ENCODE measurements at places on chromosomes 7 and 10. TPM values are rescaled to one million over a fixed set of nuclear protein-coding genes. Genes with fewer than 3 reads are reported as not detected.

FAM237B gene
- total RNA-seq, result not detected

DNA sequence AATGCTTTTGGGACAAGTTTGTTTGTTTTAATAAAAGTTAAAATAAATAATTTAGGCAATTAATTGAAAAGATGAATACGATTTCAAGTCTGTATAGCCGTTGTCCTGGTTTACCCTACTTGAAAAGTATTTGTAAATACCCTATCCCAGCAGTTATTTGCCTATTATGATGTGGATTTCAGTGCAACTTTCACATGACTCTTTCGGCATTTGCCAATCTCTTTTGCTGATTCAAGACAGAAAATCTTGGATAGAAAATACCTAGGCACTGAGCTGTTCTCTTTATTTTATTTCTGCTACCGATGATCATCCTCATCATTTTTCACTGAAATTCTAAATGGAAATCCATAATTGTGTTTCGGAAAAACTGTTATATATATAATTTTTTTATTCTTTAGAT, 125.9 kb upstream of the FZD8 start:
- DNase-seq, result no peak

DNA sequence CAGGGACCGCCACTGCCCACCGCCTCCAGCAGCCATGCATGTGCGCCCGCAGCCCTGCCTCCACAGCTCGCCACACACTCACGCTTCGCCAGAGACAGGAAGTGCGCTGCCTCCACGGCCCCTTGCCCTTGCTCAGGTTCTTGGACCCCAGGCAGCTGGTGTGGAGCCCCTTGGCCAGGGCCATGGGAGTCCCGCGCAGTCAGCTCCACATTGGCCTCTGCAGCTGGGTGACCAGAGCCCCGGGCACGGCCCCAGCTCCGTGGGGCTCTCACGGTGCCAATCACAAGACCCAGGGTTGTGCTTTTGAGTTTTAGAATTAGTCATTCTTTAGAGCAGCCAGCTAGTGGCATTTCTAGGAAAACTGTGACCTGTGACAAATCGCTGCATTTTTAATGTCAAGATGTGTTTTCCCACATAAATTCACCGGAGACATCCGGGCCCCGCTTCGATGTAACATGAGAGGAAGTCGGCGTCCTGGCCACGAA, 4.3 kb upstream of the UTF1 start:
- peak; percentile 76 for DNase-seq

GRCh38 chr7:123657304-123657685, 1.6 kb downstream of the LMOD2 start:
- DNase-seq, result no peak

NPSR1 gene
- not detected for total RNA-seq

DNA sequence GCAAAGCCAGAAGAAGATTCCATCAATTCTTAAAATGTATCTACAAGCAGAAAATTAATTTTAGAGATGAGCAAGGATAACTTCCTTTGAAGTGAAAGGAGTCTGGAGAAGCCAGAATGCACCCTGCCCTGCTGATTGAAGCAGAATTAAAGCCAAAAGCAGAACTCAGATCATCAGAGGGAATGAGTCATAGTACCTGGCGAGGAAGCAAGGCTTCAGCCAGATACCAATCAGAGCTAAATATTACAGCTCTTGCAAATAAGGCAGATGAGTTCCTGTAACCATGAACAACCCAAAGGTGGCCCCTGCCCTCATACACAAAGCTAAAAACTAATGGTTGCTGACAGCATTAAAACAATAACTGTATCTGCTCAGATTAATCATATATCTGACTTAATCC, 10.4 kb downstream of the HTR7 start:
- no peak for DNase-seq

DNA sequence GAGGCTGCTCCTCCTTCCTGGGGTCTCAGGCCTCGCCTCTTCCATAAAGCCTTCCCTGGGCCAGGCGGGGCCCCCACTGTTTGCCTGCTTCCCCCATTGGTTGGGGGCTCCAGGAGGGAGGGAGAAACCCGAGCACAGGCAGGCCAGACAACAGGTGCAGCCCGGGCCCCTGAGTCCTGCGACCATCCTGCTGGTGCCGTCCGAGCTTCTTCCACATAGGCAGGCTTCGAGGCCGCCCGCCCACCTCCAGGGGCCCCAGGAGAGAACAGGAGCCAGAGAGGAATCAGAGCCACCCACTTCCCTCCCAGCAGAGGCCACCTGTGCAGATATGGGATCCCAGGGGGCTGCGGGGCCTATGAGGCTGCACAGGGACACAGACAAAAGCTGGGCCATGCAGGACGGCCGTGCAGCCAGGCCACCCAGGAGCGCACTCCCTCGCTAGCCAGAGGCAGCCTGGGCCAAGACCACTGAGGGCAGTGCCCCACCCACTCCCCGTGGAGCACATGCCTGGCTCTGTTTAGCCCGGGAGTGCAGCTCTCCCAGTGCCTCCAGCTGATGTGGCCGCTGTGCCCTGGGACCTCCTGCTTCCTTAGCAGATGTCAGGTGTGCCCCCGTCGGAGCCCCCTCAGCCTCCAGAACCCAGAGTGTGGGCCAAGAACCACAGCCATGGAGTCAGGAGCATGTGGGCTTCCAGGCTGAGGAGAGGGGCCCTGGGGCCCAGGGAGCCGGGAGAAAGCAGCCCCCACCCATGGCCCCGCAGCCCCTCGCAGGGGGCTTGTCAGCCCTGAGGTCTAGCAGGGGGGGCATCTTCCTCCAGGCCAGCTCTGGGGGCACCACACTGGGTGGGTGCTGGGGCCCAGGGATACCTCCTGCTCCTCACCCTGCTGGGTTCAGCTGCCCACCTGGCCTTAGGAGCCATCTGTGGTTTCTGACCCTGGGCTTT, 59.9 kb upstream of the INPP5A start:
- no peak for DNase-seq

DNA sequence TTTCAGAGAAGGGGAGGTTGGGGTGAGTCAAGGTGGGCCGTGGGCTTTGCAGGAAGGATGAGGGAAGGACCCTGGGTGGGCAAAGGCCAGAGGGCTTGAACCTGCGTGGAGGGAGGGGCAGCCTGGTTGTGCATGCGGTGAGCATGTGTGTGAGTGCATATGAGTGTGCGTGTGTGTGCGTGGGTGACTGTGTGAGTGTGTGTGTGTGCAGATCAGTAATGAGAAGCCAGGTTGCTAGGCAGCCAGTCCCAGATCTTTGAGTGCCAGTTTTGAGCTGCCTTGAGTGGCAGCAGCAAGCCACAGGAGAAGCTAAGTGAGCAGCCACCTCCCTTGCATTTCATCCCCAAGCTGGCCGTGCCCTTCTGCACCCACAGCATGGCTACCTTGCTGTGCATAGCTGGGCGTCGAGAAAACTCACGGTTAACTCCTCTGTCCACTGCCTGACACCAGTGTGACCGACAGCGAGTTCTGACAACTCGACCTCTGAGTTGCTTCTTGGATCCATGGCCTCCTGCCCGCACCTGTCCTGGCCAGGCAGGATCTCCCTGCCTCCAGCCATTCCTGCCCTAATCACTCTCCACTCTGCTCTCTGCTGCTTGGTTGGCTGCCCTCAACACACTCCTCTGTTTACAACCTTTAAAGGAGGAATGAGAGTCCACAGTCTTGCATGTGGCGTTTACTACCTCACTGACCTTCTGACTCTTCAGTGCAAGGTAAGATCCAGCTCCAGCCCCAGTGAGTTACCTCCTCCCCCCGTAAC, 775.4 kb downstream of the TYW1 start:
- no peak for DNase-seq

TMEM184A gene
- total RNA-seq, result 7.8 TPM

DNA sequence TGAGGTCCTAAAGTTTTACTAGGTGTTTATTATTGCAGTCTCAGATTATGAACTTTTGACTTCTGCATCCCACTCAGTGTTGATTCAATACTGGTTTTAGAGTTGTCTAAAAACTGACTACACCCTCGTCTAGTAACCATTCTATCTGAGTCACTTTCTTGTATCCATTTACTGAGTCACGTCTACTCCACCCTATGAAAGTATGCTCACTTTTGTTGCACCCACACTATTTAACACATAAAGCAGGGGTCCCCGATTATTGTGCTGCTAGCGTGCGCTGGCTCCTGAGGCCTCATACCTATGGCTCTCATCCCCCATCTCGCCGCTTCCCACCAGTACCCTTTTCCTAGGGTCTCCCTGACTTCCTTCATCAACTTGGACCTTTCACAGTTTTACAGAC, 2.0 kb downstream of the SAMD9 start:
- no peak for DNase-seq

DNA sequence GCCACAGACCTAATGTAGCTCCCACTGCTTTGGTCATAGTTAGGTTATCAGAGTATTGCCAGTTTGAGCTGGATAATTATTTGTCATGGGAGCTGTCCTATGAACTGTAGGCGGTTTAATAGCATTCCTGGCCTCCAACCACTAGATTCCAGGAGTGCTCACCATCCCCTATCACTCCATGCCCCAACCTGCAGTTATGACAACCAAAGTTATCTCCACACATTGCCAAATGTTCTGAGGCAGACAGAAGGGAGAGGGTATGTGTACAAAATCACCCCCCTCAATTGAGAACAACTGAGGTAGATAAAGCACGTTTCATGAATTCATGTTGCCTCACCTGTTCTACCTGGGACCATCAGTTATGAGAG, 119.0 kb upstream of the CACUL1 start:
- no peak for DNase-seq

ACBD7 gene
- total RNA-seq, result not detected

FKBP6 gene
- not detected for total RNA-seq

- no peak for DNase-seq
These were observed 37.2 kb downstream of the PLEKHS1 start for GRCh38 chr10:113788604-113789083.

DNA sequence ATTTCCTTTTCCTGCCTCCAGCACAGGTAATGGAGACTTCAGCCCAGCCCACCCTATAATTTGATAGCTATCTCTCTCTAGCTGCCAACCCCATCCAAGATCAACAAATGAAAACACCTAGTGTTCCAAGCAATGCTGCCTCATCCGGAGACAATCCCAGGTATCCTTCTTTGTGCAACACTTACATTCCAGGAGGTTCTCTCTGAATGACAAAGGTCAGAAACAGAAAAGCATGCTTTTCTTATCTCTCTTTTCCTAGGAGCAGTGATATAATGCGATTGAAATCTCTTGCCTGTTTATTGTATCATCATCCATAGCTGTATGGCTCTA, 699.3 kb downstream of the INHBA start:
- DNase-seq, result no peak

DNA sequence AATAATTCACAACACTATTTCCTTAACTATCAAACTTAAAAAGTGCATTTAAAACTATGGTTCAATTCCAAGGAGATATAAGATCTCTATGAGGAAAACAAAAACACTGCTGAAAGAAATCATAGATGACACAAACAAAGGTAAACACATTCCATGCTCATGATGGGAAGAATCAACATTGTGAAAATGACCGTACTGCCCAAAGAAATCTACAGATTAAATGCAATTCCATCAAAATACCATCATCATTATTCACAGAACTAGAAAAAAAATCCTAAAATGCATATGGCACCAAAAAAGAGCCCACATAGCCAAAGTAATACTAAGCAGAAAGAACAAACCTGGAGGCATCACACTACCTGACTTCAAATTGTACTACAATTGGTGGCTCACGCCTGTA, 159.9 kb upstream of the EEPD1 start:
- no peak for DNase-seq

- DNase-seq, result no peak
These were observed 687 bp upstream of the DKK1 start for GRCh38 chr10:52313256-52313932.

C10orf62 gene
- total RNA-seq, result 7.3 TPM

- no peak for DNase-seq
These were observed 332.6 kb upstream of the ZNF32 start for GRCh38 chr10:43981232-43981631.

MUC3A gene
- 3.1 TPM for total RNA-seq

DNA sequence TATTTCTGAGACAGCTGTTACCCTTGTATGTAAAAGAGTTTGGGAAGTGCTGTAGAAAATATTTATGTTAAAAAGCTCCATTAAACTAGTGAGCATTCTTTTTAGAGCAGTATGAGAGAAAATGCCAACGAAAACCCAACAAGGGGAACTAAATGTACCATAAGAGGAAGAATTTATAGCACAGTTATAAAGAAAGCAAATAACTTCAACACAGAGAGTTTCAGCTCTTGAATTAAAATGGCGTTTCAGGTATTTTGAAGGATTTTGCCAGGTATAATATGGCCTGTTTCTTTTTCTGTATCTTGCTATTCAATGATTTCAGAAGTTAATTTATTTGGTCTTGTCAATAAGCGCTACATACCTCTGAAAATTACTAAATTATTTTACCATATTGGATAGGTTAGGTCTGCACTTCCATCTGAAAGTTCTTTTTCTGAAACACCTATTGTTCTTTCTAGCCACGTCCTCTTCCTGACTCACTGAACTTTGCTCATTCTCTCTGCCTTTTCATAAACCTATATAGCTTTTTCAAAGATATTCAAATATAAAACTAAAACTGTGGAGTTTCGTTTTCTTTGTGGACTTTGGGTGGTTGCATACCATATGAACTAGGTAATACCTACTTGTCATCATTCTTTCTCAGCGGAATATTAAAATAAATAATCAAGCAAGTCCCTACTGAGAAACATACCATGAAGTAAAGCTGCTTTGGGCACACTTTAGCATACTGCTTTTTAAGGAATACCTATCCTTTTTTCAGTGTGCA, 136.1 kb downstream of the SEMA3A start:
- no peak for DNase-seq

DNA sequence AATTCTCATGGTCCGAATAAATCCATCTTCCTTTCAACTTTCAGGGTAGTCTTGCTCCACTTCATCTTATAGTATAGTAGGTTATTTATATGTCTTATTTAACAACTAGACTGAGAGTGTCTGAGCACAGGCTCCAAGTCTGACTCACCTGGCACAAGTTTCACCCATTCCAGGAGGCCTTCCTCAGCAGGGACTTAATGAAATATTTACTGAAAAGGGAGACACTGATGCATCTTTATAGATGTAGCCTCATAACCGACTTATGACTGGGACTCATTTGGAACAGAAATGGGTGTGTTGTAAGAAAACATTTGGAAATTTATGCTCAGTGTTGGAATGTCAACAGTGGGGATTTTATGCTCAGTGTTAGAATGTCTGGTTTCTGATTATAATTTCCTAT, 59.9 kb downstream of the CH25H start:
- no peak for DNase-seq

SH2D4B gene
- 0.71 TPM for total RNA-seq

HGF gene
- total RNA-seq, result 8.2 TPM

- DNase-seq, result peak; percentile 86
These were observed 29.4 kb upstream of the JAKMIP3 start for GRCh38 chr10:132036153-132036886.

TMEM120A gene
- total RNA-seq, result 45.6 TPM

SLC18A3 gene
- not detected for total RNA-seq
